Stimulated activated CD4-positive, alpha-beta T cell treated with anti-CD3 and anti-CD28 coated beads, Interleukin-15, amount 100 ng/mL, for 48 hours (primary cell): ENCODE measurements at places on chromosomes 7 and 10.

DNA sequence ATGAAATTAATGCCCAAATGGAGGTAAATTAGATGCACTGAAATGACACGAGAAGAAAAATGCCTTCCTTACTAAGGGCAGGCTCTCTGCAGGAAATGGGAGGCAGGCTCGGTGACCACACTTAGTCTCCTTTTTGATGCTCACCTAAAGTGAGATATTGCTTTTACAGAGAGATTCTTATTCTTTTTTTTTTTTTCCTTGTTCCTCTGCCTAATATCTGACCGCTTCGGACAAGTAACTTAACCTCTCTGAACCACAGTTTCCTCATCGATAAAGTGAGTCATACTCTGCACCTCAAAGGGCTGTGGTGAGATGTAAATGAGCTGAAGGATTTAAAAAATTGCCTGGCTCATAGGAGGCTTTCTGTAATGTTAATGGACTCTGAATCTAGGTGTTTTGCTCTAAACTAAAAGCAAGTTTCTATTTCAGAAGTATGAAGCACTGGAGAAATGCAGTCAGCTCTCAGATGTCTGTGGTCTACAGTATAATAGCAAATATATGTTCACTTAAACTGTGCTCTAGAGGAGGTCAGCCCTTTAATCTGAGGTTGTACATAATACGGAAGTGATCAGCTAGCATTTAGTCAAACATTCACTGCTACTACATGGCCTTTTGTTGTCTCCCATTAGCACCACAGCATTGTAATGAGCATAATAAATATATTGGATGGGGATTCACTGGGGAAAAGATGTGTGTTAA, 23.2 kb downstream of the NKX2-3 start:
- no peak for DNase-seq

GRCh38 chr10:52452600-52453493, 138.8 kb downstream of the DKK1 start:
- no peak for DNase-seq

DNA sequence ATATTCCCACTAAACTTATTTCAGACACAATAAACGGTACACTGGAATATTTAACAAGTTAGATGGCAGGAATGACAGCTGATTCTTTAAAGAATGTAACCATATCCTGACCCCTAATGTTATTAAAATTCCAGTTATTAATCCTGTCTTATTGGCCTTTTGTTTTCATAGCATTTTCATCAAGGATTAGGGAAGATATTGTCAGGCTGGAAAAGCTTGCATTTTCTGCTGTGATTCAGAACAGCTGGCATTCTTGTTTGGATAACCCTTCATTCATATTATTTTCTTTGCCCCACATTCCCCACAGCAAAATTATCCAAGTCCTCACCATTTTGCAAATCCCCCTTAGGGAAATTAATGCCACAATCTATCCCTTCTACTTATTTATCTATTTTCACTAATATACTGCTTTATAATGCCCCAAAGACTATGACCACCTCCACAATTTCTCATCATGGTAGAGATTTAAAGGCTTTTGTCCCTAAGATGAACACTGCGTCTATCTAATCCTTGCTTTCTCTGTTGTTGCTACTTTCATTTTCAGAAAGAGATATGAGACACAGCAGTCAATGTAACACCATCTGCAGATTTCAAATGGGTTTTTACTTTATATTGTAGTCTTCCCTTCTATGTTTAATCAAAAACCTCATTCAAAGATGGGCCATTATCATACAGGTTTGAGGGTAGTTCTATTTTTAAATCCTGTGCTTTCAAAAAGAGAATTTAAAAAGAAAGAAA, 475.1 kb downstream of the PARD3 start:
- DNase-seq, result no peak

- DNase-seq, result no peak
These were observed 51.7 kb upstream of the LEP start for GRCh38 chr7:128189231-128189930.

- DNase-seq, result no peak
These were observed 33.1 kb downstream of the MTURN start for GRCh38 chr7:30167901-30168300.

- no peak for DNase-seq
These were observed 8.1 kb upstream of the RABGEF1 start for GRCh38 chr7:66732439-66732838.

DNA sequence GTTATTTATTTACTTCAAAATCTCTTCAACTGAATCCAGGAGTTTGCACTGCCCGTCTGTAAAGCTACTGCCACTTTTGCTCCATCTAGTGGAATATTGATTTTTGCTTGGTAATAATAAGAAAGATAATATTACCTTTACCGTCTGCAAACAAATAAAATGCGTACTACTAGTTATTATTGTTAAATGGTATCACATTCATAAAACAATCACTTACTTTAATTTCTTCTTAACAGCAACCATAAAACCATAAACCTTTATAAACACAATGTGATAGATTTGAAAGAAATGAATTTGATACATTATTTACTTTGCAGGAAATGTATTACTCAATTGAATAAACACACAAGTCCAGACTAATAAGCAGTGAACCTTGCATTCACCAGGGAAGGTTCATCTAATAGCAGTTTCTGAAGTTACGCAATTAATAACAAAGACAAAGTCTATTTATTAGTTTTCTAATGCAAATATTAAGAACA, 6.4 kb downstream of the AGMO start:
- no peak for DNase-seq

DNA sequence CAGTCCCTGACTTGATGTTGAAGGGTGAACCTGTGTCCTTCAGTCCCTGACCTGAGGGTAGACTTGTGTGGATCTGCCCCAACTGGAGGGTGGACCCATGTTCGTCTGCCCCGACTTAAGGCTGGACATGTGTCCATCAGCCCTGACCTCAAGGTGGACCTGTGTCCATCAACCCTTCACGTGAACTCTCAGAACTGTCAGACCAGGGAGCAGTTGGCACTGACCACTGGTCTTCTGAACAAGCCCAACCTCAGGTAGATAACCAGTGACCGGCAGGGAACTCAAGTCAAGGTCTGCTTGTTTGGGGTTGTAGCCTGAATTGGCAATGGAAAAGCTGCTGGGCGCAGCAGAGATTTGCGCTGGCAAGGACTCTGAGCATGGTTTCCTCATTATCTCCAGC, 96.5 kb downstream of the ADCY1 start:
- no peak for DNase-seq

- no peak for DNase-seq
These were observed 36.6 kb downstream of the NKX6-2 start for GRCh38 chr10:132749371-132749795.

DNA sequence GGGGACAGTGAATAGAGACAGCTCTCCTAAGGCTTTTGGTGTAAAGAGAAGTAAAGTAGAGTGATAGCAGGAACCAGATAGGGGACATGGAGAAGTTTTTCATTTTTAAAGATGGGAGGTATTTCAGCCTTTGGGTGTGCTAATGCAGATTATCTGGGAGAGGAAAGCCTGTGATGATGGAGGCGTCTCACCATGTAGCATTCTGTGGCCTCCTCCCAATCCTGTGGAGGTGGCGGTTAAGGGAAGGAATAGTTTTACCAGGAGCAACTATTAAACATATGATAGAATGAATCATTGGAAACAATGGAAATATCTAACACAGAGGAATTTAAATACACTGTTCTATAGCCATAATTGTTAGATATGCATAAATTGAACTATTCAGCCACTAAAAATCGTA, 101.3 kb downstream of the CNNM2 start:
- no peak for DNase-seq

GRCh38 chr10:25061711-25062449, 45.5 kb downstream of the THNSL1 start:
- DNase-seq, result no peak

GRCh38 chr7:66500087-66500486, 128.6 kb upstream of the KCTD7 start:
- DNase-seq, result no peak

GRCh38 chr10:95819620-95820329, 63.8 kb downstream of the ENTPD1 start:
- DNase-seq, result no peak

DNA sequence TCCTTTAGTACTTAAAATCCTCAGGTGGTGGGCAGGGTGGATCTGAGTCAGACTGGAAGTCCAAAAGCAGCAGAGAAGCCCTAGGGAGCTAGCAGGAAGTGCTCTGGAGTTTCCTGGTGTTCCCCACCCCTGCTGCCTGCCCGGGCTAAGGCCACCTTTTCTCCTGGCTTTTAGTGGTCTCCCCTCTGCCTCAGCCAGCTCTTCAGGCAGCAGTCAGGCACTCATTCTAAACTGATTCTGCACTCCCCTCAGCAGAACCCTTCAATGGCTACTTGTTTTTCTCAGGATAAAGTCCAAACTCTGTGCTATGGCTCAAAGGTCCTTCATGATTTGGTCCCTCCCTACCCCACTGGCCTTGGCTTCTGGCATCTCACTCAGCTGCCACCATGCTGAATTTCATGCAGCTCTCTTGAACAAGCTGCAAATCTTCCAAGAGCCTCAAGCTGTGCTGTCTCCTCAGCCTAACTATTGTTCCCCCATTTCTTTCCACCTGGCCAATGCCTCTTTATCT, 28.9 kb upstream of the DNMBP start:
- no peak for DNase-seq

DNA sequence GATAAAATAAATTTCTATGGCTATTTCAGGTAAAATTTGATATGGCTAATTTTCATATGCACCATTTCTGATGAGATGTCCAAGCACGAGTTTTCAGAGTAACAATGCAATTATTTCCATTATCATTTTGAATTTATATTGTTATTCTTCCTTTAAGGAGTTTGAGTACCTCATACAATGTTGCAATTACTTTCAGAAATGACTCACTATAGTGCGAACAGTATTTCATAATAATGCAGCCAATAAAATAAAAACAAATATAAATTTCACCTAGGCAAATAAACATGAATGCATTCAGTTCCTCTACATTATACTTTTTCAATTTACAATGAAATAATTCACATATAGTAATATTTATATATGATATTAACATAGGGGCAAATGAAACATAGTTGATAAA, 78.8 kb upstream of the LRRN3 start:
- DNase-seq, result no peak

- DNase-seq, result no peak
These were observed 200.4 kb downstream of the DKK1 start for GRCh38 chr10:52514481-52514880.

GRCh38 chr7:135238112-135238744, 4.6 kb downstream of the STRA8 start:
- DNase-seq, result no peak

- DNase-seq, result no peak
These were observed 21.5 kb downstream of the BTAF1 start for GRCh38 chr10:91944880-91945630.

GRCh38 chr10:15658069-15658702, 61.5 kb downstream of the ITGA8 start:
- no peak for DNase-seq

GRCh38 chr10:71996592-71997371, 32.6 kb downstream of the CHST3 start:
- DNase-seq, result no peak

DNA sequence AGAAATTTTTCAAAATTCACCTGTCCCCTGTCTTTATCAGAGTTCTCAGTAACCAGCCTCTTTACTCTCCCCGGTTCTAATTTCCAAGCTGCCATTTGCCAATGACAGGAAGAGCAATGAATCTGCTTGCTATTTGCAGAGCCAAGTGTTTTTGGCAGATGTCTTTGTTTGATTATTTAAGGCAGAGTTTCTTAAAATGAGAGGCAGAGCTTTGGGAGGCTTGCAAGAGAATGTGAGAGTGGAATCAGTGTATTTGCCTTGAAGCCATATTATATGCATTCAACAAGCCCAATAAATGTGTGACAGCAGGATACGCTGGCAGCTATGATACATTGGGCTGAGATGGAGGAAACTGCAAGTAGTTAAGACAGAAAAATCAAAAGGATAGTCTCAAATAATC, 196.5 kb downstream of the PHF14 start:
- no peak for DNase-seq

DNA sequence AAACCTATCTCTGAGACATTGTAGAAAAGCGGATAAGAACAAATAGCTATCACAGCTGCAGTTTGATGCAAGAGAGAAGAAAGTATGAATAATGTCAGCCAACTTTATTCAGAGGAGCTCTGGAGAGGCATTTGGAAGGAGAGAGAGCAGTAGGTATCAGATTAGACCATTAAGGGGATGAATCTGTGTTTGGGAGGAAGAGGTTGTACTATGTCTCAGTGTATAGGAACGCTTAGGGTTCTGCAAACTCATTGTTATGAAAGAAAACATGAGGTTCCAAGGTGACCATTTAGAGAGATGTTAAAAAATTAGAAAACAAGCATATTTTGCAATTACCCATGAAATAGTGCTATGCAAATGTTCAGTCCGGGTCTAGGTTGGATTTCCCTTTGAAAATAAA, 207.5 kb upstream of the GNAI1 start:
- DNase-seq, result no peak

DNA sequence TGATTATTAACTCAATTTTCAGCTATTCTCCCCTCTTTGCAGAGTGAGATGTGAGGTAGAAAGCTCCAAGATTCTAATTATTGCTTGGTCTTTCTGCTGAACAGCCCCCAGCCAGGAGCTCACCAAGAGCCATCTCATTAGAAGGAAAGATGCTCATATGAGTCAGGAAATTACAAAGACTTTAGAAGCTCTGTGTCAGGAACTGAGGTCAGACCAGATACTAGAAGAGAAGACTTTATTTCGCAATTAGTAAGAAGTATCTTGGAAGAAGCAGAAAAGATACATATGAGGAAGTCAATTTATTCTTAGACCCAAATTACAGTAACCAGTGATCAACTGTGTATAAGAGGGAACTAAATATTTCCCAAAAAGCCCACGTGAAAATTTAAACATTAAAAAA, 626.9 kb downstream of the ZWINT start:
- DNase-seq, result no peak

DNA sequence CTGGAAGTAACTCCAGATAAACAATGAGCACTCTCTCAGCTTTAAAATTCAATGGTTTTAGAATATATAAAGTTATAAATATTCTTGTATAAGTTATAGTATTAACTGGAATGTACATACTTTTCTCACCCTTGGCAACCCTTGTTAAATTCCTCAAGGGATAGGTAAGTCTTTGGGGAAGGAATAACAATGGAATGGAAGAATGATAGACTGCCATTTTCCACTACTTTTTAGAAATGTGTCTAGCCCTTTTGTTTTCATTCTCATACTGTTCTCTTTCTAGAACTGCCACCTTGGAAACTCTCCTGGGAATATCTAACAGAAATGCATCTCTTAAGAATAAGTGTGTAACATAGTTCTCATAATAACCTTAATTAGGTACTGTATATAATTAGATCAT, 8.3 kb downstream of the KIF5B start:
- no peak for DNase-seq

DNA sequence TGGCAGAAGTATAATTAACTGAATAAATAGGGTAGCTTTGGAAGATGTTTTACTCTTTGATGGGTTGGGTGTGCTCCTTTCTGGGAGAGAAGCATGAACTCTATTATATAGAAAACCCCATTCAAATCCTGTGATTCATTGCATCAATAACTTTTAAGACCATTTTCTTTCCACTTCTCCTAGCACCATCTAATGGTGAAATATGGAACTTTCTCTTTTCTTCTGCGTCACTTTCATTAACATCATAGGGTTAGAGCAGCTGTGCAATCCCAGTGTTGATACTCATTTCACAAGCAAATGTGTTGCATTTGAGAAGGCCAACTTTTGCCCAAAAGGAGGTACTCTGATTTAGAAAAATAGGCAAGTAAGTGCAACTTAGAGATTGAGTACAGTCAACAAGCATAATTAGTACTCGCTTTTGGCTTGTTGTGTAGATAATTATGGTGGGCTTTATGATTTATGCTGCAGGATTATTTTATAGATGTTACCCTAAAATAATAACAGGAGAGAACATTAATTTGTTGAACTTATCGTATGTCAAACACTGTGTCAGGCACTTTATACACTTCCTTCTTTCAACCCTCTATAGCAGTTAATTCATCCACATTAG, 92.9 kb downstream of the CPED1 start:
- DNase-seq, result no peak

- no peak for DNase-seq
These were observed 283.8 kb upstream of the SHH start for GRCh38 chr7:156095908-156096539.
